ENCODE measurements at places on chromosomes 5 and 9.
A peak's percentile ranks its signal among the peaks of the same experiment; 100 is the strongest.

DNA sequence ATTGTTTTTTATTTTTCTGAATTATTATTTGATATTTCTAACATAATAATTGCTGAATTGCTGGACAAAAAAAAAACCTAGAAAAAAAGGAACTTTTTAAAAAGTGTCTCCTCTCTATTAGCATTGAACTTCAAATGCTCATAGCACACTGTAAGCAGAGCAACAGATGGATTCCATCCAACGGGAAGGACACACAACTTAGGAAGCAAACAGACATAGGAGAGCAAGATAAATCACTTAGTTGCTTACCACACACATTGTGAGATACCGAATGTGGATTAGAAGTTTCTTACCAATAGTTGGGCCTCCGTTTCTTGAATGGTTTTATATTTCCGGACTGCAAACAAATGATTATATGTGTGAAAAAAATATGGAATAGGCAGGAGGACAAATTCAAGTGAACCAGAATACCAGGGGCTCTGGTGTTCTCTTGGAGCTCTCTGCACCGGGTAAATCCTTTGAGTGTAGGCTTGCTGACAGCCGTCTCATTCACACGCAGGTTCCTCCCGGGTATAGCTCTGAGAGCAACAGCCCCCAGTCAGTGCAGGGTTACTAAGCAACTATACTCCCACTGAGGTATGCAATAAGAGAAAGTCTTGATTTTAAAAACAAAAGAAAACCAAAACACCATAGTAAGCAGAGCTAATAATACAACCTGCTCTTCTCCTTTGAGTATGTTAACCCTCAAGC is 217.6 kb downstream of the TMEM167A start:
- no peak for DNase-seq

DNA sequence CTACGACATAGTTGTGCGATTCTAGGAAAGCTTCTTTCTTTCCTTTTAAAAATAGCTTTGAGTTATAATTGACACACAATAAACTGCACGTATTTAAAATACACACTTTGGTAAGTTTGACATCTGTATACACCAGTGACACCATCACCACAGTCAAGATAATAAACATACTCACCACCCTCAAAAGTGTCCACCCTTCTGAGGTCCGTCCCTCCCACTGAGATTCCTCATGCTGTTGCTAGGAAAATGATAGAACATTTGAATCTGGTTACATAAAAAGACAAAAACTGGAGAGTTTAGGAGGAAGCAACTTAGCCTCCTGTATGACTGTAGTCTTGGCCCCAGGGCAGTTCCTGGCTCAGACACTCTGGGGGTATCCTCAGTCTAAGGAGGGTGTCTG is 17.2 kb downstream of the S100Z start:
- no peak for DNase-seq

GRCh38 chr9:73515216-73515615 is 363.6 kb downstream of the ANXA1 start:
- DNase-seq = no peak

- no peak for DNase-seq
These were observed 1037.0 kb downstream of the NR2F1-AS1 start for GRCh38 chr5:92544036-92544435.

- no peak for DNase-seq
These were observed 224.1 kb upstream of the ISL1 start for GRCh38 chr5:51159164-51159563.

DNA sequence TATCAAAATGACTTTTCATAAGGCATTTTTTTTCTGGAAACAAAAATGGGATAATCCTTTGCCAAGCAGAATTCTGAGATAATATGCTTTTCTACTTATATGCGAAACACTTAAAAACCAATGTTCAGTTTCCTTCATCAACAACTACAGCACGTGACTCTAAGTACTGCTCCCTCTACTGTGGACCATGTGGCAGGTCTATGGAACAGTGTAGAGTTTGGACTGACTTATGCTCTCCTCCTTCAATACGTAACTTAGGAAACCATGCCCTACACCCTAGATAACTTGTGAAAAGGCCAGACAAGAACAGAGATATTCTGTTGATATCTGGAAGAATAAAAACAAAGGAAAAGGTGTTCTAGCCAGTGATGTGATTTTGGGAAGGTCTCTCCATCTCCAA is 111.3 kb upstream of the GNA14 start:
- no peak for DNase-seq

DNA sequence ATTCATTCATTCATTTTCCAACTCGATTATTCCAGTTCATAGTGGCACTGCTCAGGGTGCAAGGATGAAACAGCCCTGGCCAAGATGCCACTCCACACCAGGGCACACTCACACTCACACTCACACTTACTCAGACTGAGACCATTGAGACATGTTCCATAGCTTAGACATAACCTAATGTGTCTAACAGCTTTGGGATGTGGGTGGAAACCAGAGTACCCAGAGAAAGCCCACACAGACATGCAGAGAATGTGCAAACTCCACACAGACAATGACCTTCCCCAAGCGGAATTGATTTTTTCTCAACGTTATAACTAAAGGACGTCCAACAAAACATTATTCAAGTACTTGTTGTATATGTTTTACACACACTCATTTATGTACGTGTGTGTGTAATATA is 1363.5 kb downstream of the EFNA5 start:
- DNase-seq = no peak

DNA sequence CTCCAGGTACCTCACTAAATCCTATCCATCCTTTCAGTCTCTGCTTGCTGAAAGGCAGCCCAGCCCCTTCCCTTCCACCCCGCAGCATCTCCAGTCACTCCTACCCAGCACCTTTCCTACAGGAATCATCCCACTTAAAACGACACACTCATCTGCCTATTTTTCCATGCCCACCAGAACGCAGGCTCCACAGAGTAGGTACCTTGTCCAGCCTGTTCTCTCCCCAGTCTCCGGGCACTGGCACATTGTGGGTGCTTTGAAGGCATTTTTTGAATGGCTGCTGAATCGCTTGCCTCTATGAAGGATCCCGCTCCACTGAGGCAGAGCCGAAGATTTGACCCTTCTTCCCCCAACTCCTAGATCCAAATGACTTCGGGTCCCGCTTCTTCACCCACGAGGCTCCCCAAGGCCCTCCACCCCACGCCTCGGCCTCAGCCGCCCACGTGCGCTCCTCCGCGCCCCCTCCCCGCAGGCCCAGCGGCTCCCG is 15.6 kb downstream of the LHX6 start:
- DNase-seq = no peak

DNA sequence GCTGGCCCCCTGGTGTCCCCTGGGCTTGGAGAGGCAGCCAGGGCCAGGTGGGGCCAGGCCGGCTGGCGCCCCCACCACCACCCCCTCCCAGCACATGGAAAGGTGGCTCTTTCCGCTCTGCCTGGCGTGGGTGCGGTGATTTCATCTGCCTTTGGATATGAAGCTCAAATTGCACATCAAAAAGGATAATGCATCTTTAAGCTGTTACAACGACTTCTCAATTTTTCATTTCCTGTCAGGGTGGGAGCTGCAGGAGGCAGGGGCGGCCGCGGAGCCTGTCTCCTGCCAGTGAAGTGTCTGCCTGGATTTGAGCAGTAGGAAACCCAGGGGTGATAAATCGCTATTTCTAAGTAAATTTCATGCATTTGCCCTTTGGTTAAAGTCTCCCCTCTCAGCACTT is 169.2 kb upstream of the MVB12B start:
- peak; percentile 13 for DNase-seq

- no peak for DNase-seq
These were observed 116.8 kb upstream of the SPRY4 start for GRCh38 chr5:142441616-142442015.

- DNase-seq = no peak
These were observed 112.8 kb downstream of the ARHGAP26 start for GRCh38 chr5:142883025-142883424.

- no peak for DNase-seq
These were observed 34.8 kb upstream of the RAB3C start for GRCh38 chr5:58548068-58548467.

DNA sequence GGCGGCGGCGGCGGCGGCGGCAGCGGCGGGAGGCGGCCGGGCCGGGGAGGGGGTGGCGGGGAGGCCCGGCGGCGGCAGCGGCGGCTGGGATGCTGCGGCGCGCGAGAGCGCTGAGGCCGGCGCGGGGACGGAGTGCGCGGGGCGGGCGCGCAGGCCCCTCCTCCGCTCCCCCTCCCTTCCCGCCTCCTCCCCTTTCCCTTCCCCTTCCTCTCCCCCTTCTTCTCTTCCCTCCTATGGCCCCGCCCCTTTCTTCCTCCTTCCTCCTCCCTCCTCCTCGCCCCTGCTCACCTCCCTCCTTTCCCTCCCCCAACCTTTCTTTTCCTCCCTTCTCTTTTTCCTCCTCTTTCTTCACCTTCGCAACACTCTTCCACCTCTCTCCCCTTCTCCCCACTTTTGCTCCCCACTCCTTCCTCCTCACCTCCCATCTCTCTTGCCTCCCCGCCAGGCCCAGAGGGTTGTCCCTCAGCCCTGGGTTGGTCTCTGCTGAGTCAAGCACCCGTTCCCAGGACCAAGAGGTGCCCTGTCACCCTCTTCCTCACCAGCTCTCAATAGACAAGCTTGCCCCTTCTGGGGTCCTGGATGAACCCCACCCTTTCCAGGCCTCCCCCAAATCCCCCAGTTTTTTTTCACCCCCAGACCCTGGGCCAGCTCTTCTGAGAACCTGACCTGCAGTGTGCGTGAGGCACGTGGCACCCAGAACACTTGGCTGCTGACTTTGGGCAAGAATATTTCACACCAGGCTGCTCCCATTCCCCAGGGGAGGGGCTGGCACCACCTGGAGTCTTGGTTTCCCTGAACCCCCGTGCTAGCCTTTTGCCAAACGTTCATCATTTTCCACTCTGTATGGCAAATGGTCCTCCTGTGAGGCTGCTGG is at the start of gene SEMA4D:
TSS of gene SEMA4D (minus strand) at position 136 of the 874 bp plus-strand sequence. CDS start 92,657 bp downstream, outside the sequence.
- peak; percentile 69 for DNase-seq

GRCh38 chr5:119309326-119309725 is 46.5 kb upstream of the TNFAIP8 start:
- no peak for DNase-seq

- no peak for DNase-seq
These were observed 199.6 kb downstream of the CRB2 start for GRCh38 chr9:123555646-123556045.

DNA sequence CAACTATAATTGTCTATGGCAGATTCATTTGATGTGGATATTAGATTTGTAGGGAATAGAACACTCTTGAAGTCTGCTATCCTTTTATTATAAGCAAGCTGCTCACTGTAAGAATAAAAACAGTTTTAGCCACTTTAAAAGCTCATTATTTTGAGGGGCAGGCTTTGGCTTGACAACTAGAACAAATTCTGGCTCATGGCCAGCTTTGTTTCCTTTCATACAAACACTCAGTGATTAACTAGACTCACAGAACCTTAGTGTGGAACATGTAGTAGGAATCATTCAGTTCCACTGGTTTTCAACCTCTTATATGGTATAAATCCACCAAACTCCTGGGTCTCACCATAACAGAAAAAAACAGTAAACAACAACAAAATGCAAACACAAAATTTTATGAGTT is 27.4 kb upstream of the CEP120 start:
- no peak for DNase-seq

DNA sequence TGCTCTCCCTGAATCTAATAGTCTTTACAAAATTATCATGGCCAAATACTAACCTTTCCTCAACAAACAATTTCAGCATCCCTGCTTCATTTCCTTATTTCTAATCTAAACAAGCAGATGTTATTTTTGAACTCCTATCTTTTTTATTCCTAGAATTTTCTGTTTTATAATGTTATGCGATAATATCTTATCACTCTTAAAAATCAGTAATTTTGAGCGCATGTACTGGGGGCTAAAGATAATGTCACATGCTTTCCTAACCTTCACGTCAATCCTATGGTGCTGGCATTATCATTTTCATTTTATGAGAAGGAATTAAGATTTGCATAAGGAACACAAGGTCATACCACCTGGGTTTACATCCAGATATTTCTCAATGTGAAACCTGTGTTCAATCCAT is 648.0 kb downstream of the BRINP1 start:
- DNase-seq = no peak

DNA sequence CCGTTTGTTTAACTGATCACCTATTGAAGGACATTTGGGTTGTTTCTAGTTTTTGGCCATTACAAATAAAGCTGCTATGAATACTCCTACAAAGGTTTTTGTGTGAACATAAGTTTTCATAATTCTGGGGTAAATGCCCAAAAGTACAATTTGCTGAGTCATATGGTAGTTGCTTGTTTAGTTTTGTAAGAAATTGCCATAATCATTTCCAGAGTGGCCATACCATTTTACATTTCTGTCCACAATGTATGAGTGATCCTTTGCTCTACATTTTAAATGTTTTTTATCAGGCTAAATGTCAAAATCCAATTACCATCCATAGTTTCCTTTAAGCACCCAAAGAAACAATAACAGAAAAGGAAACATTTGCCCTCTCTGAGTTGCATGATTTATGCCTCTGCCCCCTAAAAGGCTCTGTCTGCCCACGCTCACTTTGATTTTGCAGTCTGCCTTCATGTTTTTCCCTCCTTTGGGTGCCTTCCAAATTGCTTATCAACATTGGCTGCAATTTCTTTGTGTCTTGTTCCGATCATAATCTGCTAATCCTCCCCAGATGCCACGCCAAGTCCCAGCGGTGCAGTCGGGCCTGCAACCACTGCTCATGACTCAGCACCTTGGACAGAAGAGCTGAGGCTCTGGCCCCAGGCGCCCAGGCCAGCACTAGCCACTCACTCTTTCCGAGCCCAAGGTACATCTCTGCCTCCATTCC is 339.2 kb downstream of the PIK3R1 start:
- no peak for DNase-seq

- no peak for DNase-seq
These were observed 12.0 kb upstream of the SPATA24 start for GRCh38 chr5:139415869-139416268.

- DNase-seq = peak; percentile 65
These were observed 20.6 kb downstream of the TPPP start for GRCh38 chr5:672329-673160.

- no peak for DNase-seq
These were observed 220.0 kb downstream of the PBX3 start for GRCh38 chr9:125966959-125967711.

- DNase-seq = no peak
These were observed 335.1 kb upstream of the DMAC1 start for GRCh38 chr9:8134635-8135034.

DNA sequence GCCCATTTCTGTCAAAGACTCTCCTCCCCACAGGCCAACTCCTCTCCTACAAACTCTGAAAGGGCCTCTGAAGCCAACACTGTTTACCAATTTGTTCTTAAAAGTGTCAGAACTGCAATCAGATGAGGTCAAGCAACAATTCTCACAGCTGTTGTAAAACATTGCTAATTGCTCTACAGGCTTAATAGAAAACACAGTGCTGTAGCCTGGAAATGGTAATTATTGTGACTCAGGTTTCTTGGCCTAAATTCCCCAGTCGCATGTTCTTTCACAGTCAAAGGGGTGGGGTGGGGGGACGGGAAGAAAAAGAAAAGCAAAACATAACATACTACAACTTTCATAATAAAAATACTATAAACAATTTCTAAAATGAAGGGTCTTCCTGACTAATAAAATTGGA is 343.2 kb downstream of the DMAC1 start:
- no peak for DNase-seq

DNA sequence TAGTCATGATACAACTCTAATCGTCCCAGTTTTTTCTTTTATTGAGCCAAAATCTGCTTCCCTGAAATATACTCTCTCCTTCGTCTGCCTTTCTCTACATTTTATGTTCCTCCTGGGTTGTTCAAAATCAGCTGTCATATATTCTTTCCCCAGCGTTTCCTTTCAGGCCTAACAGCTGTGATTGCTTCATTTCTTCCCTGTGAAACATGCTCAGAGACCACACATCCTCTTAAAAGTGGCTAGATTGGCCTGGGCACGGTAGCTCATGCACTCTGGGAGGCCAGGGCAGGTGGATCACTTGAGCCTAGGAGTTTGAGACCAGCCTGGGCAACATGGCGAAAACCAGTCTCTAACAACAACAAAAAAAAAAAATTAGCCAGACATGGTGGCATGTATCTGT is 25.1 kb downstream of the NFX1 start:
- DNase-seq = no peak

Data from liver (tissue), 10 donors.